ENCODE measurements at places on chromosomes 12 and 14.

DNA sequence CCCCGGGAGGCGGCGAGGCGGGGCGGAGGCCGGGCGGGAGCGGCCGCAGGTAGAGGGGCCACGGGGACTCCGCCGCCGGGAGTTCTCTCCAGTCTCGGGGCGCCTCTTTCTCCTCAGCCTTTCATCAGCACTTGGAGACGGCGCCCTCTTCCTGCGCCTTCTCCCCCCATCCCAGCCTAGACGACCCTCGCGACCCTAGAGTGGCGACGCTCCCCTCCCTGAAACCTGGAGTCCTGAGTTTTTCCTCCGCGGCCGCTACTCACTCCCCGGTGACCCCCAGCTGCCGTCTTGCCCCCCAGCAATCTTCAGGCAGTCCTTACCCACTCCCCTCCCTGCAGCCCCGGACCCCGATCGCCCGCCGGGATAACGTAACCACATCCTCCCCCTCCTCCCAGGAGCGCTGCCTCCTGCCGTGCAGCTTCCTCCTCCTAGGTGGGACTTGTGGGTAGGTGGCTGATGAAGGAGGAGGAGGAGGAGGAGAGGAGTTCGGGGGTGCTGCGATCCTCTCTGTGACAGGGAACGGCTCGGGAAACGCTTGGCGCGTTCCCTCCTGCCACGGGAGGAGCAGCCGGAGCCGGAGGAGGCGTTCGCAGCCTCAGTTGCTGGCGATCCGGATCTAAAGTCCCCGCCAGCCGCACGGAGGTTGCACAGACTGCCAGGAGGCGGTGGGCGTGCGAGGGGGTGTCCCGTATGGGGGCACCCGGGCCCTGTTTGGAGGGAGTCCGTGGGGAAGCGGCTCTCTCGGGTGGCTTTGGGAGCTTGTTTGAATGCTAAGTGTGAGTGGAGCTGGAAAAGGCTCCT is 891 bp downstream of the PLEKHA5 start:
- peak; percentile 76 for DNase-seq

- DNase-seq: no peak
Measured at GRCh38 chr12:51265024-51265423, 5.2 kb downstream of the SMAGP start.

DNA sequence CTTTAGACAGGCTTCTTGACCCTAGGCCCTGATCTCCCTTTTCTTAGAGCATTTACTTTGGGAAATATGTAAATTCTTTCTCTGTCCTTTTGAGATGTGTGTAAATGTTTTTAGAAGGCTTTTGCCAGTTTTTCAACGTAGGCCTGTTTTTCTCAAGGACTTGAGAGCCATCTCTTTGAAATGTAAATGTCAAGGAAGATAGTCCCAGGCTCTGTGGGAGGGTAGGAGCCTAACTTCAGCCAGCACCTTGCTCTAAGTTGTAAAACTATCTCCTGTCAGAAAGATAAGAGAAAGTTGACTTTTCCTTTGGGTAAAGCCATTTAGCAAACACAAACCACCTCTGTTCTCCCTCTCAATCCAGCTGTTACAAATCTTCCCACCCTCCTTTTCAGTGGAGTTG is 219.8 kb downstream of the RPS29 start:
- no peak for DNase-seq

DNA sequence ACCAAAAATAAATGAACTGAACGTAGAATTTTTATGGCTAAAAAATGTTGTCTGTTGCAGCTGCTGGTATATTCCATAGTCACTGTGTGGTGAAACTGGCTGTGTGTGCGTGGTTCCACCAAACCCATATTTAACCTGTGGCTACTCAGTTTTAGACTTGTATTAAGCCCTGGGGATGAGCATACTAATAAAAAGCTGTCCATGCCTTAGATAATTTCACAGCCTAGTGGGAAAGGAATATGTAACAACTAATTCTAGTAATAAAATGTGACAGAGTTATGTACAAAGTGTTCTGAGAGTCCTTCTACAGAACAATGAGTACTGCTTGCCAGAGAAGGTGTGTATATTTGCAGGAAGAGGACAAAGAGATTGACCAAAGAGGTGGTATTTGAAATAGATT is 125.5 kb downstream of the TMTC3 start:
- DNase-seq: no peak

DNA sequence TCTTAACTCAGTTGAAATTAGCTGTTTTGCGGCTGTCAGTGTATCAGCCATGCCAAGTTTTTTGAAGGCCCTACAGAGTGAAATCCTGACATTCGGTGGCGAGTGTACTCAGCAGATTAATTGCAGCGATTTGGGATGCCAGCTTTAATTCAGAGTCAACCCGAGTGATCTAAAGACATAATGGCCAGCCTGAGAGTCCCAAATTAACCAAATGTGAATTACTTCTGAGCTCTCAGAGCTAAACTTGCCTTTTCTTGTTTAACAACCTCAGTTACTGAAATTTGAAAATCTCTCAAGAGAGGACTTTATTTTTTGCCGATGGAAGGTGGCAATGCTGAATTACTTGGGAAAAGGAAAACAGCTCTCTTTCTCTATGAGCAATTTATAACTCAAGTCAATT is 148.5 kb downstream of the GLT1D1 start:
- no peak for DNase-seq

GRCh38 chr14:65150898-65151608 is 48.7 kb upstream of the MAX start:
- DNase-seq: no peak

DNA sequence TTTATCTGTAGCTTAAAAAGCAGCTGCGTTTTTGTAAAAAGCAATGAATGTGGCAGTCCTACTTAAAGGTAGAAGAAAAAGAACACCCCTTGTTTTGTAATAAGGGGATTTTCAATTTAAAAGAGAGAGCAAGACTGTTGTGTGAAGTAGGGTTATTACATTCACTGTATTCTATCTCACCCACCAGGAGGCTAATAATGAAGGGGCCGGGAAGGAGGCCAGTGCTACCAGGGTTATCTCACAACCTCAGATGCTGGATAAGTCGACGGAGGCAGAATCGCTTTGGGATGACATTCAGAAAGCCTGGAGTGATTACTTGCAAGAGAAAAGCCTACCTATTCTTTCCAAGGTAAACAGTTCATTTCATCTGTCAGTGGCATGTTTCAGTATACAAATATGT is 97.7 kb downstream of the RMST start:
- no peak for DNase-seq

DNA sequence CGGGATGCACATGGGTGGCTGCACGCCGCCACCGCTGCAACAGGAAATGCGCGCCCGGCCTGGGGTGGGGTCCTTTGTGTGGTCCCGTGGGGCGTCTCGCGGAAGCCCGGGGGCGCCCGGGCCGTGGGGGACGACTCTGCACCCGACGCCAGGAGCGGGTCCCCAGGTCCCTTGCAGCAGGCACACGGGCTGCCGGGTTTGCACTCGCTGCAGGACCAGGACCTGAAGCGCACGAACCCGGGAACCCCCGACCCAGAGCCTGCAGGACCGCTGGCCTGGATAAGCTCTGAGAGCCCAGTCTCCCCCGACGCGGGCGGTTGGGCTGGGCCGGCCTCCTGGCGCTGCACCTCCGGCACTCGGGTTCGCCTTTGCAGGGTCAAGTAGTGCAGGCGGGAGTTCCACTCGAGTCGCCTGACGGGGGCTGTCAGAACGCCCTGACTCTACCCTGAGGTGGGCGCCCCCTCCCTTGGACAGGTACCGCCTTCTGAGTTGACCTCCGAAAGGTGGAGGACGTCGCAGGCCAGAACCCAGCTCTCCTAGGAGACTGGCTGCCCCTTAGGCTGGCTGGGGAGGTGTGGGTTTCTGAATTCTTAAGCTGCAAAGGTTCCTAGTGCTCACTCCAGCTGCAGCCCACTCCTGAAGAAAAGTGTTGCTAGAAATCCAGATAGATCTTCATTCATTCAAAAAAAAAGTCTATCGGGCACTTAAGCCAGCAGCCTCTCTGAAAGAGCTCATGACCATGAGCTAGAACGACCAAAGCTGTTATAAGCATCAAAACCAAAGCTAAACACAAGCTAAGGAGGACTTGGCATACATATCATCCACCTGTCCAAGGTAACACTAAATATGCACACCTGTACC is 68.0 kb downstream of the RNF34 start:
- DNase-seq: no peak

DNA sequence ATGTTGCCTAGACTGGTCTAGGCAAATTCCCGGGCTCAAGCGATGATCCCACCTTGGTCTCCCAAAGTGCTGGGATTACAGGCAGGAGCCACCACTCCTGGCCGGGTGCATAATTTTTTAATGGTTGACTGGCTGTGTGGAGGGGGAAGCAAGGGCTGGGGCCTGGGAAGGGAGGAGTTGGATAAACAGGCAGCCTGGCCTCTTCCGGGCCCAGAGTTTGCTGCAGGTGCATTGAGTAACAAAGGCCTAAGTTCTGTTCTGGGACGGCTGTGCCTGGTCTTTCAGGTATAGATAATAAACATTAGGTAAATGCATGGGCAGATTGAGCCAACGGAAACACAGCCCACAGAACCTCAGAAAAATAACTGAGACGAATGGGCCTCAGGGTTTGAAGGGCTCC is 191.3 kb upstream of the TBX3 start:
- no peak for DNase-seq

DNA sequence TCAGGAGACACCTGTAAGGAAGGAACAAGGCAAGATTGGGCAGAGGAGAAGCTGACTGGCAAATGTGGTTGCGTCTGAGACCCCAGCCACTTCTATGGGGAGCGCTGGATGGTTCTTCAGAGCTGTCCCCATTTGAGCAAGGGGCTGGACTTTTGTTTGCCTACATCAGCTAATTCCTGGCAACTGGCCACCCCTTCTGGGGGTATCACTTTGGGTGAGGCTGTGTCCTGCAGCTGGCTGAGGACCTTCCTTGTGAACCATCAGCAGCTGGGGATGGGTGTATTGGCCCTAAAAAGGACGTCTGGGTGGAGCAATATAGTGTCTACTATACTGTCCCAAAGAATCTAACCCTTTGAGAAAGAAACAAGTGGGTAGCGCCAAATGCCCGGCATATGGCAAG is 23.6 kb downstream of the PPFIBP1 start:
- no peak for DNase-seq

DNA sequence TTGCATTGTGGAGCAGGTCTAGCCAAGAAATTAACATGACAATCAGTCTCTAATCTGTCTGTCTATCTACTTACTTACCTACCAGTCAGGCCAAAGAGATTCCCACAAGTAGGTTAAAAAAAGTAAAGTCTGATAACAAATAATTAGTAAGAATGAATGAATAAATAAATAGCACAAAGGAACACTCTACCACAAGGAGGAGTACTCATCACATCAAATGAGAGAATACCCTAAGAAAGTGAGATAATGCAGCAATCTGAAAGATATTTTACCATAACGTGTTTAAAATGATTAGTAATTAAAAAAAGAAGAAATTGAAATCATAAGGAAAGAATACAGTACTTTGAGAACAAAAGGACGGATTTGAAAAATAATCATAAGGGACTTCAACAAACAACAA is 187.2 kb downstream of the SYNE2 start:
- no peak for DNase-seq

- no peak for DNase-seq
Measured at GRCh38 chr14:91187271-91187670, 57.2 kb downstream of the GPR68 start.

- no peak for DNase-seq
Measured at GRCh38 chr12:9719790-9720189, 13.1 kb downstream of the CLECL1 start.

DNA sequence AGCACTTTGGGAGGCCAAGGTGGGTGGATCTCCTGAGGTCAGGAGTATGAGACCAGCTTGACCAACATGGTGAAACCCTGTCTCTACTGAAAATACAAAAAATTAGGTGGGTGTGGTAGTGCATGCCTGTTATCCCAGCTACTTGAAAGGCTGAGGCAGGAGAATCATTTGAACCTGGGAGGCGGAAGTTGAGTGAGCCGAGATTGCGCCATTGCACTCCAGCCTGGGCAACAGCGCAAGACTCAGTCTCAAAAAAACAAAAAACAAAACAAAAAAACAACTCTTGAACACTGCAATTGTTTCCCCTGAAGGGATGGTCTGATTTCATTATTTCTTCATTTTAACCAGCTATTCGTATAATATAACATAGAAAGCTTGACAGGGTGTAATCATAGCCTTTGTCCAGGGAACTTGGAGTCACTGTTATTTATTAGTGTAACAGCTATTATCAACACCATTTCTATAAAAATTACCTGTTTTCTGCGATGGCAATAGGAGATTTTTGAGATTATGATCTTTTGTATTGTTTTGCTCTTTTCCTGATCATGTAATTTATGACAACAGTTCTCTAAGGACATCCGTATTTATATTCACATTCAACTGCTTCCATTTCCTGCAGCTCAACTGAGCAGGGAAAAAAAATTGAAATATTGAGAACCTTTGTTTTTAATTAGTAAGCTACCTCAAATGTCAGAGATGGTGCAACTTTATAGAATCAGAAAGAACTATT is 94.7 kb downstream of the DIP2B start:
- DNase-seq: no peak

DNA sequence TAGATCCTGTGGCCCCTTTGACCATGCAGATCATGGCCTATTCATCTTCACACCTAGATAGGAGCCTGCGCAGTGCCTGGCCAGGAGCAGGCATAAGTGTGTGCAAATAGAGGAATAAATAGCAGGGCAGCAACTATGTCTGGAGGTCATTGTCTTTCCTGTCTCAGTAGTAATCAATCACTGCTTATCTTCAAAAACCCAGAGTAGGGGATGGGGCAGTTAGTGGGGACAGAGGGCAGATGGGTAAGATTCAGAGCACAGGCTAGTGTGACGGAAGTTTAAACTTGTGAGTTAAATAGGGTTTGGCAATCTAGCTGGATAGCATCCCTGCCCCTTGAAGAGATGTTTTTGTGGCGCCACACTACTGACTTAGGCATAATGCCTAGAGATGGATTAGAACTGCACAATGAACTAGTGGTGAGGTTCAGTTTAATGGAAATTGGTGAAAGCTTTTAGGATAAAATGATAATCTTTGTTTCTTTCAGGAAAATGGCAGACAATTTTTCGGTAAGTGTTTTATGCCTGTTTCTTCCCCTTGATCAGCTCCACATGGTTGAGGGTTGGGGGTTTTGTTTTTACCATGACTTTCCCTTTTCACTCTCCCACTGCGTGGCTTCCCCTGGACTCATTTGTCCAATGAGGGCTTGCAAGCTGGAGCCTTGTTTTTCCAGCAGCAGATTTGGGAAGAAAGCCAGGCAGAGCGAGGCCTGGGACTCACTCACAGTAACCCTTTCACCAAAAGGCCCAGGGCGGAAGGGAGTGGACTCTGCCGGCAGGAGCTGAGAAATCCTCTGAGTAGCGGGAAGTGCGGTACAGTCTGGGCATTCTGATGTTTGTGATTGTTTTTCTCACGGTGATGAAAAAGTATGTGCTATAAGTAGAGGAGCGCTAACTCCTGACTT is 8.1 kb downstream of the LGALS3 start:
- peak; percentile 80 for DNase-seq

DNA sequence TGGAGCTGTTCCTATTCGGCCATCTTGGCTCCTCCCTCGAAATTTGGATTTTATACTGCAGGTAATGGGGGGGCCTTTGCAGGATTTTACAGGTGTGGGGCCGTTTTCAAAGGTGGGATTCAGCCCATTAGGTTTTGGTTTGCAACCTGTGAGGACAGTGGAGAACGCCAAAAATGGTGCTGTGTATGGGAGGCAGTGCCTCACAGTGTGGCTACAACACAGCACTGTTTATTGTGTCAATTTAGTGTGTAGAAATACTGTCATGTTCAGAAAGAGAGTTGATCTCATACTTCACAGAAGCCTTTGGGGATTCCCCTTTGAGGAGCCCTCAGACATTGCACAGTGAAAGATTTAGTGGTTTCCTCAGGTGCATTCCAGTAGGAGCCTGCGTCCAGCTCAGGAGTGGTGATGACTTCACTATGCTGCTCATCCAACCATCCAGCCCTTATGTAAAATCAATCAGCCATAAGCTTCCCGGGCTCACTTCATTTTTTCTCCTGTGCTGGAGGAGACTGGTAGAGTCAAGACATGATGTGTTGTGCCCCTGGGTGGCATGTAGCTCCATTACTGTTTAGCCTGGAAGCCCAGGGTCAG is 92.7 kb upstream of the PRMT8 start:
- no peak for DNase-seq

Measured in left forelimb (tissue), 1 donor.